ENCODE measurements at places on chromosomes 3 and 15.

- DNase-seq = no peak
- no peak overlapping the region for H3K4me3 ChIP-seq
- no peaks in the 10 kb centered on the region for H3K27me3 ChIP-seq
- H3K4me1 ChIP-seq = no peaks in the 10 kb centered on the region
- no peaks in the 10 kb centered on the region for H3K36me3 ChIP-seq
- H3K27ac ChIP-seq = no peak overlapping the region
Observed at GRCh38 chr3:12316253-12316652, 27.4 kb downstream of the PPARG start.

DNA sequence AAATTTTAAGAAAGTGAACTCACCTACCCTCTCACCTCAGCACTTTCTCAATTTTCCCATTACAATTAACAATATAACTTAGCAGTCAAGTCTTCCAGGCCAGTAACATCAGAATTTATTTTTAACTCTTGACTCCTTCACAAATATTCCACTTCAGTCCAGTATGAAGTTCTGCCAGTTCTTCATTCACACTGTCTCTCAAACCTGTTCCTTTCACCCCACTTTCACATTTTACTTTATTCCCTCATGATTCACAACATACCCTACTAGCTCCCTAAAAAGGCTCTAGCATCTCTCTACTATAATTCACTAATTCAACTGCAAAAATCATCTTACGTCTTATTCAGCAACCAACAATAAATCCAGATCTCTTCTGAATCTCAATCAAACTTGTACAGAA is 3.8 kb downstream of the GSK3B start:
- no peak for DNase-seq
- no peak overlapping the region for H3K27ac ChIP-seq
- no peaks in the 10 kb centered on the region for H3K4me1 ChIP-seq
- H3K4me3 ChIP-seq = no peak overlapping the region

DNA sequence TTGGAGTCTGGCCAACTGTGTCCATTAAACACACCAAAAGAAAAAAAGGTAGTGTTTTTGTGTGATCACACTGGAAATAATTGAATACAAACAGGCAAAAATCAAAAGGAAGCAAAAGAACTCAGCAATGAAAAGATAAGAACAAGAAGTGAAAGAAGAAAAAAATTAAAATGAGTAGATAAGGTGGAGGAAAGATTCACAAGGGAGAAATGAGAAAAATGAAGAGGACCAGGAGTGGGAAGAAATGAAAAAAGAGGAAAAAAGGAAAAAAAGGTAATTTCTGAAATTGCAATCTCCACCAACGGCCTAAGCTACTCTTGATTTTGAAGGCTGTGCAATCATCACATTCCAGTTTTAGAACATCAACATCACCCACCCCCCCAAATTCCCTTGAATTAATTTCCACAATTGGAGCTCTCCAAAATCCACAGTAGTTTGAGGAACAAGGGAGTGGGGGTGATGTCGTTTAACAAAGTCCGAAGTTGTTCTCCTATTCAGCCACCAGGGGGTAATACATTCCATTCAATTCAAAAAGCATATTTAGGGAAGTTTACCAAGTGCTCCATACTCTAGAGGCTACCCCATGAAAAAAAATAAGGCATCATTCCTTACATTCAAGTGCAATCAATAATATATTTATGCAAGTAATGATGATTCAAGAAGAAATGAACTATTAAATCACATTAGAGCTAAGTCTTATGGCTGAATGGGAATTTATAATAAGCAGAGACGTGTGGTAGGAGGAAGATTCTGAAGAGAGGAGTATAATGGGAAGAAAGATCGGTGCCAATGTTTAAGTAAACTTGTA is 37.4 kb downstream of the ZNF860 start:
- DNase-seq = peak; percentile 69
- H3K4me3 ChIP-seq = no peak overlapping the region
- no peak overlapping the region for H3K27ac ChIP-seq
- no peaks in the 10 kb centered on the region for H3K36me3 ChIP-seq
- no peaks in the 10 kb centered on the region for H3K27me3 ChIP-seq
- no peaks in the 10 kb centered on the region for H3K4me1 ChIP-seq

GRCh38 chr15:86608461-86609205 is 529.0 kb downstream of the AGBL1 start:
- peaks cover 10% of the 10 kb centered on the region for H3K4me1 ChIP-seq
- H3K27ac ChIP-seq = no peak overlapping the region
- peak; percentile 77 for DNase-seq
- no peaks in the 10 kb centered on the region for H3K27me3 ChIP-seq

- H3K27ac ChIP-seq = peak overlapping the region; percentile 69
- peak; percentile 93 for DNase-seq
- H3K36me3 ChIP-seq = no peaks in the 10 kb centered on the region
- H3K4me1 ChIP-seq = peaks cover 50% of the 10 kb centered on the region
- H3K4me3 ChIP-seq = no peak overlapping the region
- peaks cover 8% of the 10 kb centered on the region for H3K27me3 ChIP-seq
Observed at GRCh38 chr15:70259028-70259424, 161.3 kb upstream of the TLE3 start.

GRCh38 chr3:183254487-183255347 is 1.7 kb downstream of the B3GNT5 start:
- no peaks in the 10 kb centered on the region for H3K36me3 ChIP-seq
- H3K4me3 ChIP-seq = peak overlapping the region; percentile 89
- H3K27me3 ChIP-seq = peaks cover 2% of the 10 kb centered on the region
- DNase-seq = peak; percentile 11

DNA sequence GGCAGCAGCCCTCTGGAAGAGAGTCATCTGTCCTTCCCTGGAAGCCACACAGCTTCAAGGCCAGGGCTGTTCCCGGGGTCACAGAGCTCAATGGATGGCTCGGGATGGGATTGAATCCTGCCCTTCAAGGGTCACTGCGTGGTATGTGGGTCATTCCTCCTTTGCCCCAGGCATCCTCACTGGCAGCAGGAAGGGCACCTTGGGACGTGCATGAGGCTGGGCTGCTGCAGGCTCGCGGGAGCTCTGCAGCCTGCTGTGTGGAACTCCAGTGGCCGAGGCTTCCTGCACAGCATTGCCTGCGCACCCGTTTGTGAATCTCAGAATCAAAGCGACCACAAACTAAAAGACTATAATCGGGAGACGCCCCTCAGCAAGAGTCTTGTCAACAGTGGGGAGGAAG is 60.7 kb downstream of the PCSK6 start:
- no peak overlapping the region for H3K4me3 ChIP-seq
- no peaks in the 10 kb centered on the region for H3K36me3 ChIP-seq
- H3K27me3 ChIP-seq = peaks cover 3% of the 10 kb centered on the region
- H3K27ac ChIP-seq = no peak overlapping the region
- H3K4me1 ChIP-seq = no peaks in the 10 kb centered on the region

DNA sequence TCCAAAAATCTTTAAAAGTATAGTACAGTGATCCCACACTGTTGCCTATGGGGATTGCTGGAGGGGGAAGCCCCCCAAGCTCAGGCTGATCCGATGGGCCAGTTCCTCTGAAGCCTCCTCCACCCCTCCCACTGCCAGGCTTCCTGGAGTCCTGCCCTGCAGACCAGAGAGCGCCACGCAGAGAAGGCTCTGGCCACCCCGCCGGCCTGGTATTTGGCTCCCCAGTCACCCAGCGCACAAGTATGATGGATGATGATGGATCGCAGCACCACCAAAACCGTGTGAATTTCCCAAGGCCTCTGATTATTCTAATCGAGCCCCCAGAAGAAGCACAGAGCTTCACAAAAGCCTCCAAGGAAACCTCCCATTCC is 259.0 kb downstream of the MECOM start:
- no peaks in the 10 kb centered on the region for H3K27me3 ChIP-seq
- no peaks in the 10 kb centered on the region for H3K36me3 ChIP-seq
- no peaks in the 10 kb centered on the region for H3K4me1 ChIP-seq
- no peak for DNase-seq
- no peak overlapping the region for H3K27ac ChIP-seq

DNA sequence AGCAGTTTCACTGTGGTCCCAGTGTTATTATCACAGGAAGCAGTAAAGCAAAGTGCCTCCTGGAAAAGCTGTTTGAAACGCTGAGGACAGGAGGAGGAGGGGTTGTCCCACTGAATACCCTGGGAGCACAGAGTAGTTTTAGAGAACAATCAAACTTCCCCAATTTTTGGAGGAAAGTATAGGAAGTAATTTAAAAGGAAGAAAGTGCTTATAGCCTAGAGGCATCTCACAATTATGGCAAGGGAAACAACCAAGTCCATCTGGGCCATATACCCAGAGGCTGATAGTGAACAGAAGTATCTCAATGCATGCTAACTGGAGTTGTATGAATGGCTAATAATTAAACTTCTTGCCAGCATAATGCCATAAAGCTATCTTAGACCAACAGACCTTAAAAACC is 137.2 kb upstream of the EPHA6 start:
- no peak overlapping the region for H3K4me3 ChIP-seq
- H3K36me3 ChIP-seq = no peaks in the 10 kb centered on the region
- H3K27me3 ChIP-seq = no peaks in the 10 kb centered on the region
- H3K4me1 ChIP-seq = no peaks in the 10 kb centered on the region

DNA sequence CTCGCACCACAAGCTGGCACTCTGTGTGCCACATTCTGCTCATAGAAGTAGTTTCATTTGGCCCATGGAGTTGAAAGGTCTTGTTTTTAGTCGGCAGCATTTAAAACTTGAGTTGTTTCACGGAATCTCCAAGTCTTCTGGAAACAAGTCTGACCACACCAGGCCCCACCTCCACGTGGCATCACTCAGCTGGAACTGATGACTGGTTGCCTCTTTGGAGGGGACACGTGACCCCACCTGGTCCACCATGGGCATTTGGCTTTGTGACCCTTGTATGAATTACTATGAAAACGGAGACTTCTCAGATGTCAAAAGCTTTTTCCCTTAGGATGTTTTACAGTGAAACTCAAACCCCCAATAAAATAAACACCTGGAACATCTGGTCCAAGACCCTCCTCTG is 74.9 kb downstream of the NTRK3 start:
- H3K27me3 ChIP-seq = peaks cover 2% of the 10 kb centered on the region
- H3K27ac ChIP-seq = no peak overlapping the region
- H3K4me3 ChIP-seq = no peak overlapping the region
- no peaks in the 10 kb centered on the region for H3K4me1 ChIP-seq

GRCh38 chr15:39230205-39230907 is 350.5 kb upstream of the THBS1 start:
- H3K27me3 ChIP-seq = no peaks in the 10 kb centered on the region
- no peak overlapping the region for H3K4me3 ChIP-seq
- peaks cover 4% of the 10 kb centered on the region for H3K4me1 ChIP-seq
- peak; percentile 47 for DNase-seq
- H3K36me3 ChIP-seq = no peaks in the 10 kb centered on the region
- H3K27ac ChIP-seq = no peak overlapping the region

GRCh38 chr3:186930143-186930640 is at the start of gene ST6GAL1:
TSS of gene ST6GAL1 (plus strand) at chr3:186930526. CDS start at chr3:187042704, 112,178 bp downstream.
- H3K27me3 ChIP-seq = peaks cover 14% of the 10 kb centered on the region
- peaks cover 2% of the 10 kb centered on the region for H3K36me3 ChIP-seq
- peak within 1 kb of the TSS; percentile 76 for H3K27ac ChIP-seq
- peak within 1 kb of the TSS; percentile 75 for H3K4me3 ChIP-seq

- H3K27ac ChIP-seq = no peak overlapping the region
- H3K36me3 ChIP-seq = no peaks in the 10 kb centered on the region
- no peak for DNase-seq
- H3K4me1 ChIP-seq = peaks cover 3% of the 10 kb centered on the region
- H3K27me3 ChIP-seq = no peaks in the 10 kb centered on the region
- no peak overlapping the region for H3K4me3 ChIP-seq
Observed at GRCh38 chr15:72912996-72913395, 129.4 kb upstream of the ADPGK start.

DNA sequence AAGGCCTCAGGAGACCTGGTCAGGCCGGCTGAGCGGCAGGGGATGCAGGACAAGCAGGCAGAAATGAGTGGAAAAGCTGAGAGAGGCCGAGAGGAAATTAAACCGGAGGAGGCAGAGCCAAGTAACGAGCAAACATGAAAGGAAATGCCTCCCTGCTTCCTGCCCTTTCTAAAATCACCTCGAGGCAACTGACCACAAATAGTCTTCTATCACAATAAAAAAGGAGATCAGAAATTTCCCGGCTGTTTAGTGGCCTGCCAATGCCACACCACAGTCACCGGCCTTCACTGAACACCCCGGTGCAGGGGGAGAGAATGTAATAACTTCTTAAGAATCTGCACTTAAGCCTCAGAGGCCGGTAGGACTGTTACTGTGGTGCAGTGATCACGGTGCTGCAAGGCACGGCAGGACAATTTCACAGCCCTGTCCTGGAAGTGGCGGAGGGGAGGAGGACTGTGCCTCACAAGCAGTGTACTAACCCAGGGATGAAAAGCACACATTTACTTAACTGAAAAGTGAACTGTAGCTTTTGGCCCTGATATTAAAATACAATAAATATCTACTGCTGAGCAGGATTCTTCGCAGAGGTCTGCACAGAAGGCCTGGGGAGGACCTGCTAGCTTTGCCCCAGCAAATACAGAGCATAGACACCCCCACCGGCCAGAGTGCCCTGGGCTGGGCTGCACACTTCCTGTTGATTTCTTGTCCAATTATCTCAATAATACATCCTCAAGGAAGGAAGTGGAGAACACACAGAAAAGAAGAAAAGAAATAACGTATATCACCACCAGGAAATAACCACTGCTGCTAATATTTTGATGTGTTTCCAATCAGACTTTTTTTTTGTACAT is 183.5 kb upstream of the NSMCE3 start:
- no peak overlapping the region for H3K4me3 ChIP-seq
- no peaks in the 10 kb centered on the region for H3K27me3 ChIP-seq
- no peaks in the 10 kb centered on the region for H3K36me3 ChIP-seq
- H3K27ac ChIP-seq = no peak overlapping the region
- H3K4me1 ChIP-seq = peaks cover 5% of the 10 kb centered on the region

GRCh38 chr3:53350652-53351051 is 3.3 kb upstream of the DCP1A start:
- H3K27ac ChIP-seq = no peak overlapping the region
- peak; percentile 43 for DNase-seq
- H3K4me1 ChIP-seq = peaks cover 4% of the 10 kb centered on the region
- H3K27me3 ChIP-seq = no peaks in the 10 kb centered on the region
- H3K36me3 ChIP-seq = no peaks in the 10 kb centered on the region

DNA sequence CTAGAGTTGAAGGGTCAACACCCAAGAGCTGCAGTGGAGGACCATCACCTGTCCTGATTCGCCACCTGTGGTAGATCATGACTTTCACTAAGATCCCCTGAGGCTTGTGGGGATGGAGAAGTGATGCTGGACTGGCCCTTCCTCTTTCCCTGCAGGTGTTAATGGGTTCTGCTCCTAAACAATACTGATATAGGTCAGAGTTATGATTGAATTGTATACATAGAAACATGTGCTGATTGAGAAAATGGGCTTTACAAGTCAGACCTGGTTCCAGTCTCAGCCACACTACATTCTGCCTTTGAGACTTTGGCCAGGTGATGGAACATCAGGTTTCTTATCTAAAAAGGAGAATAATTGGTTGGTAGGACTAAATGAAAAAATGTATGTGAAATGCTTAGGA is 418.9 kb upstream of the TPRG1 start:
- no peaks in the 10 kb centered on the region for H3K4me1 ChIP-seq
- no peak overlapping the region for H3K27ac ChIP-seq
- no peaks in the 10 kb centered on the region for H3K27me3 ChIP-seq
- no peak overlapping the region for H3K4me3 ChIP-seq
- H3K36me3 ChIP-seq = no peaks in the 10 kb centered on the region
- no peak for DNase-seq

GRCh38 chr3:55538158-55538557 is 51.1 kb upstream of the WNT5A start:
- H3K4me3 ChIP-seq = no peak overlapping the region
- H3K27ac ChIP-seq = no peak overlapping the region
- no peaks in the 10 kb centered on the region for H3K27me3 ChIP-seq
- DNase-seq = no peak
- no peaks in the 10 kb centered on the region for H3K36me3 ChIP-seq
- no peaks in the 10 kb centered on the region for H3K4me1 ChIP-seq

- H3K36me3 ChIP-seq = no peaks in the 10 kb centered on the region
- no peak overlapping the region for H3K4me3 ChIP-seq
- H3K4me1 ChIP-seq = no peaks in the 10 kb centered on the region
- DNase-seq = no peak
Observed at GRCh38 chr3:60856257-60857046, 394.8 kb downstream of the FHIT start.

Data from muscle of leg (tissue), 16 donors.